ENCODE measurements at places on chromosomes 6 and 20. TPM values are rescaled to one million over a fixed set of nuclear protein-coding genes. Genes with fewer than 3 reads are reported as not detected.

The MCHR2 gene
- total RNA-seq, result 1.6 TPM

The NKX2-2 gene
- total RNA-seq, result 3.5 TPM

The PIGU gene
- total RNA-seq, result 22.8 TPM

The ACAT2 gene
- 61.4 TPM for total RNA-seq

The SCRT2 gene
- 0.92 TPM for total RNA-seq

The OR2J3 gene
- total RNA-seq, result not detected

The BTNL2 gene
- total RNA-seq, result not detected

The ZBTB12 gene
- 19.4 TPM for total RNA-seq

The MDFI gene
- total RNA-seq, result 21.7 TPM
